ENCODE measurements at places on chromosomes 12 and 14. TPM values are rescaled to one million over a fixed set of nuclear protein-coding genes. Genes with fewer than 3 reads are reported as not detected.

Gene PIWIL1
- not detected for total RNA-seq

GRCh38 chr12:102342281-102343006 lies 137.9 kb downstream of the IGF1 start:
- no peak for DNase-seq

GRCh38 chr14:101719045-101719645 lies 42.4 kb upstream of the PPP2R5C start:
- no peak for DNase-seq

DNA sequence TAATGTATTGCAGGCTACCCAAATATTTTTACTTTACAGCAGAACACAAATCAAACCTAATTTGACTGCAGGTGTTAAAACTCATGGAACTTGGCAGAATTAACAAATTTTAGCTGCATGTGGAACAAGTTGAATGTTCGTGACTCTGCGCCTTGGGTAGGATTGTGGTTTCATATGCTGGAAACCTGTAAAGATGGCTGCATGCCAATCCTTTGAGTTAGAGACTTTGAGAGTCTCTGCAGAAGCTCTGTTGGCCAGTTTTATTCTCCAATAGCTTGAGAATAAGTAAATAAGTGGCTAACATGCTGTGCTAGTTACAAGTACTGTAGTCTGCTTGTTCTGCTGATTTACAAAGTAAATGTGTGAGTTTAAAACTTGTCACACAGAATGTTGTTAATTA lies 77.8 kb downstream of the PDE6H start:
- no peak for DNase-seq

- no peak for DNase-seq
Measured at GRCh38 chr14:62956413-62956812, 88.8 kb downstream of the KCNH5 start.

GRCh38 chr14:30063746-30064145 lies 136.1 kb upstream of the PRKD1 start:
- DNase-seq, result no peak

DNA sequence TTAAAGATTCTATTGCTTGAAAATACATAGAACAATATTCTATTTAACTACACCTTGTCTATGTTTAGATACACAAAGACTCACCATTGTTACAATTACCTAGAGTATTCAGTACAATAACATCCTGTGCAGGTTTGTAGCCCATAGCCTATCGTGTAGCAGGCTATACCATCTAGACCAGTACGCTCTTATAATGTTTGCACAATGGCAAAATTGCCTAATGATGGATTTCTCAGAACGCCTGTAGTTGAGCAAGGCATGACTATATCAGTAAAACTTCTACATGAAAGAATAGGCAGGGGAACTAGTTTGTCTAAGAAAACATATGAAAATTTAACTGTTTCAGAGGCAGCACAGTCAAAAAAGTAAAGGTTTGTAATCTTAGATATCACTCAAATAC lies 375.9 kb downstream of the DAD1 start:
- DNase-seq, result no peak

DNA sequence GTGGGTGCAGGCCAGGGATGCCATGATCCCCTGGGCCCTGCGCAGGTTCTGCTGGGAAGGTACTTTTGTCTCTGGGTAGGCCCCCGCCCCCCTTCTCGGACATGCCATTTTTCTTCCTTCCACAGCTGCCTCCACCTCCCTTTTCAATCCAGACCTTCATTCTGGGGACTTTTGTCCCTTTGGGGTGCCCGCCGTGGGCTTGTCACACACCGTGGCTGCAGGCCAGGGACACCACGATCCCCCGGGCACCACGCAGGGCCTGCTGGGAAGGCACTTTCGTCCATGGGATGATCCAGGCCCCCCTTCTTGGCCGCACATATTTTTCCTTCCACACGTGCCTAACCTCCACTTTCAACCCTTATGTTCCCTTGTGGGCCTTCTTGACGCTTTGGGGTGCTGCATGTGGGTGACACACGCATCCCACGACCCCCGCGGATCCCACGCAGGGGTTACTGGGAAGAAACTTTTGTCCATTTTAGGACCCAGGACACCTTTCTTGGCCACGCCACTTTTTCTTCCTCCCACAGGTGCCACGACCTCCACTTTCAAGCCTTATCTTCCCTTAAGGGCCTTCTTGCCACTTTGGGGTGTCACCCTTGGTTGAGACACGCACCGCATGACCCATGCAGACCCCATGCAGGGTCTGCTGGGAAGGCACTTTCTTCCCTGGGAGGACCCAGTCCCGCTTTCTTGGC lies 272.5 kb downstream of the ALG10 start:
- peak; percentile 5 for DNase-seq
